GM12878 (cell line): ENCODE measurements at places on chromosomes 16 and 17.

DNA sequence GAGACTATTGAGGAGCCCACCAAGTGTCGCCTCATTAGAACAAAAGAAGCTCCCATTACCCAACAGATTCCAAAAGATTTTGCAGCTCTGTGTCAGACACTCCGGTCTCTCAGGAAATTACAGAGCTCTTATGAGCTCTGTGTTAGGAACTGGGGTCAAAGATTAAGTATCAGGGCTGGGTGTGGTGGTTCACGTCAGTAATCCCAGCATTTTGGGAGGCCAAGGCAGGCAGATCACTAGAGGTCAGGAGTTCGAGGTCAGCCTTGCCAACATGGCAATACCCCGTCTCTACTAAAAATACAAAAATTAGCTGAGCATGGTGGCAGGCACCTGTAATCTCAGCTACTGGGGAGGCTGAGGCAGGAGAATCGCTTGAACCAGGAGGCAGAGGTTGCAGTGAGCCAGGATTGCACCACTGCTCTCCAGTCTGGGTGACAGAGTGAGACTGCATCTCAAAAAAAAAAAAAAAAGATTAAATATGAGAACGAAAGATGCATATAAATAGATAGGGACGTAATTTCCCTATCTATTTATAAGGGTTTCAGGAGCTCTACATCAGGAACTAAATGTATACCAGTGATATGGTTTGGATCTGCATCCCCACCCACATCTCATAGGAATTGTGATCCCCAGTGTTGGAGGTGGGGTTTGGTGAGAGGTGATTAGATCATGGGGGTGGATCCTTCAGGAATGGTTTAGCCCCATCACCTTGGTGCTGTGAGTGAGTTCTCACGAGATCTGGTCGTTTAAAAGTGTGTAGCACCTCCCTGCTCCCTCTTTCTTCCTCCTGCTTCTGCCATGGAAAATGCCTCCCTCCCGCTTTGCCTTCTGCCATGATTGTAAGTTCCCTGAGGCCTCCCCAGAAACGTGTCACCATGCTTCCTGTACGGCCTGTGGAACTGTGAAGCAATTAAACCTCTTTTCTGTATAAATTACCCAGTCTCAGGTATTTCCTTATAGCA lies 111.4 kb downstream of the PRKCA start:
- DNase-seq: no peak

- DNase-seq: no peak
These were observed 85.8 kb upstream of the SEC14L1 start for GRCh38 chr17:77054936-77055335.

DNA sequence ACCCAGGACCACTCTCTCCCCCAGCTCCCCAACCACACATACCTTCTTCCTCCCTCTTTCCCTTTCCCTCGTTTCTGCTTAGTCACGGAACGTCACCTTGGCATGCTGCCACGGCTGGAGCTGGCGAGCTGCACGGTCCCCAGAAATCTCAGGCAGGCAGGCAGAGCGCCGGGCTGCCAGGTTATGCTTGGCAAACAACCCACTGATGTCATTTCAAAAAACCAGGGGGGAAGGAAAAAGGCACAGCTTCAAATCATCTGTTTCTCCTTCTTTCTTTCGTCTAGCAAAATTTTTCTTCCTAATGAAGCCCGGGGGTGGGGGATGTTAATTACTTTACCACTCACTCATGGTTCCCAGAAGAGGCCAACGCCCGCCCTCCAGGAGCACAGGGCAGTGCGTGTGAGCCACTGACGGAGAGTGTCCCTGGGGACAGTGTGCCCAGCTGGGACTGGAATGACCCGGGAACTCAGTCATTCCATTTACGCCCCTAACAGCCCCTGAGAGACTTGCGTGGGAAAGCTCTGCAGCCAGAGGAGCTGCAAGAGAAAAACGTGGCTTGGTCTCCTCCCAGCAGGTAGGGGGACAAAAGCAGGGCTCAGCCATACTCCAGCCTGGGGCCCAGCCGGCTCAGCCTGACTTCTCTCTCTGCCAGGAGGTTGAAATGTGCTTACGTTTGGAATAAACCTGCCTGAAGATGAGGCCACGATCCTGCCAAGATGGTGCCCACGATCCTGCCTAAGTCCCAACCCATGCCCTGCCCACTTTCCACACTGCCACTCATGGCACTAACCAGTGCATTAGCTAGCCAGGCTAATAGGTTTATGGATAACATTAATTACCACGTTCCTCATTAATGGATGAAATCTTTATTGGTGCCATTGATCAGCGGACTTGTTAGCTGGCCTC lies 198.9 kb downstream of the ZFHX3 start:
- no peak for DNase-seq

DNA sequence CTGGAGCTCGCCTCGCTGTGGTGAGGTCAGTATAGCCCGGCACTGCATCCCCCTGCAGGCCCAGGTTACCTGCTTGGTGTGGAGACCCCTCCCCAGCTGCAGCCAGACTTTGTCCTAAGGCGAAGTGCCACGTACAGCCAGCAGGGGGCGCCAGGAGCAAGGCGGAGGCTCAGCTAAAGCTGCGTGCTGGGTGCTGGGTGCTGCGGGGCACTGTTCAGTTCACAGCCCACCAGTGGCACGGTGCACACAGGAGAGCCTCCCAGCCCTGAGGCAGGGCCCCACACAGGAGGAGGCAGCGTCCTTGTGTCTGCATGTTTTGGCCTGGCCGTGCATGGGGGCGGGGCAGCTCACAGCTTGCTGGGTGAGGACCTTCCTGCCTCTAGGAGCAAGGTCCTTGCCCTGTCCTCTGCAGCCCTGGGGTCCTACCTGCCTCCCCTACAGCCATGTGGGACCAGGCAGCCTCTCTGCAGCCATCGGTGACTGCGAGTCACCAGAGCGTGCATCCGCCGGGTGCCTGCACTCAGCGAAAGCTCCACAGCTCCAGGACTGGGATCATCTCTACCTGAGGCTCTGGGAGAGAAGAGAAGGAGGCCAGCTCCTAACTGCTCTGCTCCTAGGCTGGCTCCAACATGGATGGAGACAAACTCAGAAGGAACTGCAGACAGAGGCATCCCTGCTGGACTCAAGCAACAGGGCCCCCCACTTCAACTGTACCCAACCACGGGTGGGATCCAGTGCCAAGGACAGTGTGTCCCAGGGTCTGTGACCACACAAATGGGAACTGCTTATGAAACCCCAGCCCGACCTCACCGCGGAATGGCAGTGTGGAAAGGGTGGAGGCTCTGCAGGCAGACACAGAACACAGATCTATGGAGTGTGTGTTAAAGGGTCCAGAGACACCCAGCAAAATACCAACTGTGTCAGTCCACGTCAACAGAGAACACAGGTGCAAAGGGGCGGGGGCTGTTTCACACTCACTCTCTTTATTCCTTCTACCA lies 19.0 kb downstream of the SLC7A5 start:
- no peak for DNase-seq

DNA sequence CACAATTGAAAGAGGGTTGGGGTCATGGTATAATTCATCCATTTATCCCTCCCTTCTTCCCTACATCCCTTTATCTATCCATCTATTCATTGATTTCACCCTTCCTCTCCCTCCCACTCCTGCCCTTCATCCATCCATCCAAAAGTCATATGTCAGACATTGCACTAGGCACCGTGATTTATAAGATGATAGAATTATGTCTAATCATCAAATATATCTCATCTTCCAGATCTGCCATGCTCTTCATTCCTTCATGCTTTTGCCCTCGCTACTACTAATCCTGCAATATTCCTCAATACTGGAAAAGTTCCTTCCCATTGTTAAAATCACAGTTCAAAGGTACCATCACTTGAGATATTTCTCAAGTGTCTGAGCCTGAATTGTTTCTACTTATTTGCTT lies 335.2 kb upstream of the CDH11 start:
- no peak for DNase-seq

GRCh38 chr16:87392821-87393679 lies 914 bp downstream of the MAP1LC3B start:
- DNase-seq: no peak

DNA sequence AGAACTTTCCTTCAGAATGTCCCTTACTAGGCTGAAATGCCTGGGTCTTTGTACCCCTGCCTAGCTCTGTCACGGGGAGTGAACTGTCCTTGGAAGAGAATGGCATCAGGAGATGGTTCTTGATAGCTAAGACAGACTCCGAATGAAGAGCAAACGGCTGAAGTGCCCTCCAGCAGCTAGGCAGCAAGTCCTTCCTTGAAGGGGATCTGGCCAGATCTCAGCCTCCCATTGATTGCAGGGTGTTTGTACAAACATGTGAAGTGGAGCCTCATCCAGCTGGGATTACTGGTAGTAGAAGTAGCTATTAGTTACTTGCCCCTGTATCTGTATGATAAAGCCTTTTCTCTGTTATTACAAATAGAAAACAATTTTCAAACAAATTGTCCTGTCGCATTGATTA lies 30.9 kb downstream of the LRRC36 start:
- no peak for DNase-seq

- DNase-seq: no peak
These were observed 1.4 kb upstream of the WWOX start for GRCh38 chr16:78098087-78098486.

DNA sequence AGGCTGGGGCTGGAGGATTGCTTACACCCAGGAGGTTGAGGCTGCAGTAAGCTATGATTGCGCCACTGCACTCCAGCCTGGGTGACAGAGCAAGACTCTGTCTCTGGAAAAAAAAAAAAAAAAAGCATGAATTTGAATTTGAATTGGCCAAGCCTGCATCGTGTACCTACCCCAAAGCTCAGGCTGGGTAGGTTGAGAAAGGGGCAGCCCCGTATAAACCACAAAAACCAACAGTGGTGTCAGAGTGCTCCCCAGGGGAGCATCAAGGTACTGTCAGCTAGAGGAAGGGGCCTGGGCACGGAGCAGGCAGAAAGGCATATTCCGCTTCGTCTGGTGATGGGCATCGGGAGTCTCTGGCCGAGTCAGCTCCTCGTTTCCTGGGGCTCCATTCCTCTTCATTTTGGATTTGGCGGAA lies 40.9 kb downstream of the RAP1GAP2 start:
- DNase-seq: no peak

DNA sequence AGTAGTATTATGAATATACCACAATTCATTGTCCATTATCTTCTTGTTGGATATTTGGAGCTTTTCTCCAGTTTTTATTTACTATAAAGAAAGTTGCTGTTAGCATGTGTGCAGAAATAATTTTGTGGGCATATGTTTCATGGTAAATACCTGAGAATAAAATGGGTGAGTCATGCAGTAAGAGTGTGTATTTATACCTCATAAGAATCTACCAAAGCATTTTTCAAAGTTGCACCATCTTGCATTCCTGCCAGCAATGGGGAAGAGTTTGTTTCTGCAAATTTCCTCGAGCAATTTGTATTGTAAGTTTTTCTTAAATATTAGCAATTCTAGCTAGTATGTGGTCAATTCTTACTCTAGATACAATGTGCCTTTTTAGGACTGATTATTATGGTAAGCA lies 7.9 kb upstream of the MON1B start:
- no peak for DNase-seq

DNA sequence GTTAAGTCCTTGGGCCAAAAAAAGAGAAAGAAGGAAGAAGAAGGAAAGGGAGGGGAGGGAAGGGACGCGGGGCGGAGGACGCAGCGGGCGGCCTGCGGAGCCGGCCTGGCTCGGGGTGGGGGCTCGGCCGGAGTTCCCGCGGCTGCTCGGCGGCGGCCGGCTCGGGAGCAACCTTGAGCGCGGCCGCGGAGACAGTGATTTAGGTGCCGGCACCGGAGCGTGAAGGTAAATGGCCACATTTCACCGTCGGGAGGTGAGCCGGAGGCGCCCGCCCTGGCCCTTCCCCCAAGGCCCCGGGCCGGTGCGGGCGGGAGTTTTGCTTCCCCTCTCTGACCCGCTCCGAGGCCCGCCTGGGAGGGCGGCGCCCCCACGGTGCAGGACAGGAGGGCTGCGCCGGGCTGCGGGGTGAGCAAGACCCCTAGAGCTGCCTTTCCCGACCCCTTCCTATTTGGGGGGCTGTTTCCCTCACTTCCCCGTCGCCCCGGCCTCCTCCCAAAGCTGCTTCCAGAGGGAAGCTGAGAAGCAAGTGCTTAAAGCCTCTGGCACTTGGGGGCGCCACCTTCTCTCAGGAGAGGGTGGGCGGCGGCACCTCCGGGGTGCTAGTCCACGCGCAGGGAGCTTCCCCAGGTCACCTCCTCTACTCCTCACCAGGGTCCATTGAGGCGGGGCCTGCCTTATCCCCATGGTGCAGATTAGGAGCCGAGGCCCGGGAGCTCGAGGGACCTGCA lies 56.5 kb downstream of the MRM1 start:
- DNase-seq: no peak
